ENCODE measurements at places on chromosomes 6 and 20.

DNA sequence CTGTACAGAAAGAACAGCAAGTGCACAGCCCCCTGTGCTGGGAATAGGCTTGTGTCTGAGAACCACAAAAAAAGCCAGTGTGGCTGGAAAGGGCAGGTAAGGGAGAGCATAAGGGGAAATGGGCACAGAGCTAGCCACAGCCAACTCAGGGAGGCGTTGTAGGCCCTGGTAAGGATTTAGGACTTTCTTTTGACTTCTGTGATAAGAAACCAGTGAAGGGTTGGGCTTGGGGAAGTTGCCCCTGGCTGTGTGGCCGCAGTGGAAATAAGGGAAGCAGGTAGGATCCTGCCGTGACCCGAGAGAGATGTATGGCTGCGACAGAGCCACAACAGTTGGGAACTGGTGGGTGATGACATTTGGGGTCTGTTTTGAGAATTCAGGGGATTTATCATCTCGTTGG lies 30.0 kb upstream of the PHACTR2 start:
- DNase-seq = no peak

DNA sequence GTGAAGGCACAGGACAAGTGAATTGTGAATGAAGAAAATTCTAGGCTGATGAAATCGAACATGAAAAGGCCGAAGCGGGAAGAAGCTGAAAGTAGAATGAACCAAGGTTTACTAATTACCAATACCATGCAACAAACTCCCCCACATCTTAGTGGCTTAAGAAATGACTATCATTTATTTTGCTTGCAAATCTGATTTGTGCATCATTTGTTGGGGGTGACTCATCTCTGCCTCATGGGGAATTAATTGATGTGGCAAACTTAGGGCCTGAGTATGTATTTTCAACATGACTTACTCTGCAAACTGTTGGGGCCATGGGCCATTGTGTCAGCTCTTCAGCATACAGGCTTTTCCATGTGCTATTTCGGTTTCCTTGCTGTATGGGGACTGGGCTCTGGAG lies 26.8 kb downstream of the PPP1R14C start:
- DNase-seq = no peak

DNA sequence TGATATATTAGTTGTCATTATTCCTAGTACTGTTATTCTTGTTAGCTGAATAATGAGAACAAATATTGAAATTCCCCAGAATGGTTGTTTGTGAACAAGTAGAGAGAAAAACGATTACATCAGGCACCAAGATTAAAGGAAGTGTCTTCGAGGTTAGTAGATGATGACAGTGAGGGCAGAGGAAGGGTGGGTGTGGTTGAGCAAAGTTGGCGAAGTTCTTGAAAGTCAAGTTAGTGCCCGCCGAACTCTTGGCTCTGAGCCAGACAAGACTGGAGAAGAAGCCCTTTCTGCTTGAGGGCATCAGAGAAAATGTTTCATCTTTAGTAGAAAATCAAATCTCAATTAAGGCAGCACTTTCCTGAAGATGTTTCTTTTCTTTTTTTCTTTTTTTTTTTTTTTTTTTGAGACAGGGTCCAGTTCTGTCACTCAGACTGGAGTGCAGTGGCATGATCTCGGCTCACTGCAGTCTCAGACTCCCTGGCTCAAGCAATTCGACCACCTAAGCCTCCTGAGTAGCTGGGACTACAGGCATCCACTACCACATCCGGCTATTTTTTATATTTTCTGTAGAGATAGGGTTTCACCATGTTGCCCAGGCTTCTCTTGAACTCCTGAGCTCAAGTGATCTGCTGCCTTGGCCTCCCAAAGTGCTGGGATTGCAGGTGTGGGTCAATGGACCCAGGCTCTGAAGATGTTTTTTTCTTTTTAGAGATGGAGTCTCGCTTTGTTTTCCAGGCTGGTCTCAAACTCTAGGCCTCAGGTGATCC lies 77.1 kb downstream of the SGK1 start:
- no peak for DNase-seq

GRCh38 chr6:34671367-34671766 lies 25.2 kb downstream of the ILRUN start:
- DNase-seq = no peak

DNA sequence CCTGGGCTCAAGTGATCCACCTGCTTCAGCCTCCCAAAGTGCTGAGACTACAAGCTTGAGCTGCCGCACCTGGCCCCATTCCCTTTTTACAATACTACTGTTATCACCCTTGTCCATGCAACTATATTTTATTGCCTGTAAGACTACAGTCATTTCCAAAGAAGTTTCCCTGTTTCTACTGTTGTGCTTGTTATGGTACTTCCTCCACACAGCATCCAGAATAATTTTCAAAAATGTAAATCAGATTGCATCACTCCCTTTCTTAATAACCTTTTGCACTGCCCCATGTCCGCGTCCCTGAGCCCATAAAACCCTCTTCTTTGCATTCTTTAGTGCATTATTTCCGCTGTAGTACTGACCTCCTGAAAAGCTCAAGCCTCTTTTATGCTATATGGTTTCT lies 128.9 kb upstream of the AKIRIN2 start:
- DNase-seq = no peak

DNA sequence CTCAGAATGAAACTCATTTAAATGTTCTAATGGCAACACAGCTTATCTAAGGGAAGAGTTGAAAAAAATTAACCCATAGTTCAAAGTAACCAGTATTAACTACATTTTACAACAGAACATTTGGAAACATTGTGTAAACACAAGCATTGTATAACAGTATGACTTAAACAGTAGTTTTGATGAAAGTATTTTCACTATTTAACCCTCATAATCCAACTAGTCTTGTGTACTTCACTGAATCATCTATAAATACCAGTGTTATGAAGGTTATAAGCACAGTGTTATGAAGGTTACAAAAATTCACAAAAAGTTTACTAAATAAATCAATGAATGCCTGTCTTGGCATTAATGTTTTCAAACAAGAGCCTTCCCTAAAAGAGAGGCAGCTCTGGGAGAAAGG lies 66.5 kb downstream of the REV3L start:
- no peak for DNase-seq

GRCh38 chr6:120805276-120805675 lies 529.0 kb downstream of the TBC1D32 start:
- no peak for DNase-seq

DNA sequence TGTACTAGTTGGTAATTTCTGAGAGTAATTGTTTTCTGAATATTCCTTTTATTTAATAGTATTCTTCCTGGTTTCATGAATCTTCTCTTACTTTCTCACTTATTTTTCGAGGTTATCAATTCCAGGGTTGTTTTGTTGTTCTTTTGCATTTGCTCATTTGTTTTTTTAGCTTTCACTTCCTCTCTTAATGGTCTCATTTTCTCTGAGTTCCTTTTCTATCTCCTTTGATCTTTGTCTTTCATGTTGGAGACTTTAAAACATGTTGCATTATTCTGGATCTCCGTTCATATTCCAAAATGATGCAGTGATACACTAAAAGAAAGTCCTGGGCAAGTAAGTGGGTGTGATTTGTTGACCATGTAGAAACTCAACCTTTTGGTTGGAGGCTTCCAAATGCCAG lies 345.3 kb upstream of the SLC35B3 start:
- no peak for DNase-seq

GRCh38 chr6:144289006-144289405 lies 3.9 kb downstream of the UTRN start:
- DNase-seq = no peak

GRCh38 chr6:147530132-147531060 lies 21.9 kb downstream of the SAMD5 start:
- no peak for DNase-seq

DNA sequence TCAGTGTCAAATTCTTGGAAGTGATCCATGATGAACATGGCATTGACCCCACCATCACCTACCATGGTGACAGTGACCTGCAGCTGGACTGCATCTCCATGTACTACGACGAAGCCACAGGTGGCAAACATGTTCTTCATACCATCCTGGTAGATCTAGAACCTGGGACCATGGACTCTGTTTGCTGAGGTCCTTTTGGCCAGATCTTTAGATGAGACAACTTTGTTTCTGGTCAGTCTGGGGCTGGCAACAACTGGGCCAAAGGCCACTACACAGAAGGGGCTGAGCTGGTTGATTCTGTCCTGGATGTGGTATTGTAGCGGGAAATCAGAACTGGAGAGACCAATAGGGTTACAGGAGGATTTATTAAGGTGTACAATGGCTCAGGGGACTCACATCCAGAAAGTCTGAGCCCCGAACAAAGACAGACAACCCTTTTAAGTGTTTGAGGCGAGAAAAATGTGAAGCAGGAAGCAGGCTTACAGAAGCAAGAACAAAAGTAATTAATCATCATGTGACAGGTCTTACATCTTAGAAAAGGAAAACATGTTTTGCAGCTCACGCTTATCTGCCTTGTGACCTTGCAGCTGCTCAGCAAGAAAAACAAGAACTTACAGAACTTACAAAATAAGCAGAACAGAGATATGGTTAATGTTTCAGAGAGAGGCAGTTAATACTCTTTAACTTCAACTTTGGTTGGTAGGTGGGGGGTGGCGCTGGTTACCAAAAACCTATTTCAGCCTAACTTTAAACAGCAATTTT lies 58.8 kb upstream of the MOCS1 start:
- DNase-seq = no peak

- no peak for DNase-seq
Observed at GRCh38 chr6:134826889-134827737, 122.8 kb downstream of the ALDH8A1 start.

DNA sequence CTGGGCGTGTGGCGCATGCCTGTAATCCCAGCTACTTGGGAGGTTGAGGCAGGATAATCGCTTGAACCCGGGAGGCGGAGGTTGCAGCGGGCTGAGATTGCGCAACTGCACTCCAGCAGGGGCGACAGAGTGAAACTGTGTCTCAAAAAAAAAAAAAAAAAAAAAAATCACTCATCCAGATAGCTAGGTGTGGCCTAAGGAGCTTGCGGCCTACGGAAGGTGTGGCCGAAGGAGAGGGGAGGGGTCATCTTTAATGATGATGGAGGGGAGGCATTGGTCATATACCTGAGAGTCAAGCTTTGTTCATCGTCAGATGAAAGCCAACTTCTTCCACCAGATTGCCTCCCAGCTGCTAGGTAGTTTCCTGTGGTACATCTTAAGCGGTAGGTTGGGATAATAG lies 801 bp upstream of the PPARD start:
- DNase-seq = no peak

- no peak for DNase-seq
Observed at GRCh38 chr20:62708591-62709536, at the start of gene NTSR1. Gene NTSR1 (plus strand): TSS chr20:62708836. CDS start chr20:62709208, 372 bp downstream.

GRCh38 chr6:157128235-157128775 lies 195.0 kb downstream of the TMEM242 start:
- DNase-seq = no peak

- DNase-seq = no peak
Observed at GRCh38 chr6:86456821-86457220, 480.5 kb upstream of the HTR1E start.

GRCh38 chr6:72950114-72950860 lies 275.0 kb downstream of the KHDC1L start:
- DNase-seq = no peak

DNA sequence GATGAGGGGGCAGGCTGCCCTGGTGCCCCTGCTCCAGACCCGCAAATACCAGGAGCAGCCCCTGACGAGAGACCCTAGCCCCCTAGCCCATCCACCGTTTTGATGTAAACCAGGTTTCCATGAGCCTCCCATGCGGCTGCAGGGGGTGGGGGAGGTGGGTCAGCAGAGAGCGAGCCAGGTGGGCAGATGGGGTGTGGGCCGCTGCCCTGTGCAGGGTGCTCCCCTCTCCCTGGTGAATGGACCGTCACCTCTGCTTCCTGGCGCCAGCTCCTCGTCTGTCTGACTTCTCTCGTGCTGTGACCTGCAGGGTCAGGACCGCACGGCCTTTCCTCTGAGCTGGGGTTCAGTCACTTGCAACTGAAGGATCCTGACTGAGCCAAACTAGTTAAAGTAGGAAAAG lies 15.7 kb upstream of the BHLHE23 start:
- DNase-seq = no peak

GRCh38 chr20:22217712-22218352 lies 366.5 kb downstream of the FOXA2 start:
- DNase-seq = no peak

- no peak for DNase-seq
Observed at GRCh38 chr20:56943946-56944945, 315.1 kb downstream of the TFAP2C start.

- DNase-seq = no peak
Observed at GRCh38 chr20:50138120-50138478, 15.4 kb downstream of the PEDS1 start.

DNA sequence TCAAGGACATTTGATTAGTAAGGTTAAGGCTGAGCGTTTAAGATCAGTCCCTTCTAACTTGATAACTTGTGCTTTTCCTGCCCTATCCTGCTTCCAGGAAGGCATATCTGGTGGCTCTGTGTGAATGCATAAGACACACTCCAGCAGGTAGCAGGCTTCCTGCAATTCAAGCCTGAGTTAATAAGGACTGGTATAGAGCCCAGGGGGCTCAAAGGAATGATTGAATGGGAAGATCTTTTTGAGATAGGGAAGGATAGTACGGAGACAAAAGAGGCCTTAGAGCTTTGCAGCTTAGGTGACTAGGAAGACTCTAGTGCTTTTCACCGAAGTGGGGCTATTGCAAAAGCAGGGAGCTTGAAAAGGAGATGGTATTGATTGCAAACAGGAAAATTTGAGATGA lies 307.1 kb downstream of the GRIK2 start:
- no peak for DNase-seq

Measured in putamen (tissue), 1 donor.